NCI-H187 treated with DMSO at 0.1 percent for 48 hours (cell line): ENCODE measurements at places on chromosomes 11 and 22.

DNA sequence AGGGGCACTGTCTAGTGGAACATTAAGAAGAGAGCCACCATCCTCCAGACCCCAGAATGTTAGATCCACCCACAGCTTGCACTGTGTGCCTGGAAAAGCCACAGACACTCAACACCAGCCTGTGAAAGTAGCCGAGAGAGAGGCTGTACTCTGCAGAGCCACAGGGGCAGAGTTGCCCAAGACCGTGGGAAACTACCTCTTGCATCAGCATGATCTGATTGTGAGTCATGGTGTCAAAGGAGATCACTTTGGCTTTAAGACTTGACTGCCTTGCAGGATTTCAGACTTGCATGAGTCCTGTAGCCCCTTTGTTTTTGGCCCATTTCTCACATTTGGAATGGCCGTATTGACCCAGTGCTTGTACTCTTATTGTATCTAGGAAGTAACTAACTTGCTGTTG lies 115.9 kb upstream of the CCDC179 start:
- DNase-seq = no peak

DNA sequence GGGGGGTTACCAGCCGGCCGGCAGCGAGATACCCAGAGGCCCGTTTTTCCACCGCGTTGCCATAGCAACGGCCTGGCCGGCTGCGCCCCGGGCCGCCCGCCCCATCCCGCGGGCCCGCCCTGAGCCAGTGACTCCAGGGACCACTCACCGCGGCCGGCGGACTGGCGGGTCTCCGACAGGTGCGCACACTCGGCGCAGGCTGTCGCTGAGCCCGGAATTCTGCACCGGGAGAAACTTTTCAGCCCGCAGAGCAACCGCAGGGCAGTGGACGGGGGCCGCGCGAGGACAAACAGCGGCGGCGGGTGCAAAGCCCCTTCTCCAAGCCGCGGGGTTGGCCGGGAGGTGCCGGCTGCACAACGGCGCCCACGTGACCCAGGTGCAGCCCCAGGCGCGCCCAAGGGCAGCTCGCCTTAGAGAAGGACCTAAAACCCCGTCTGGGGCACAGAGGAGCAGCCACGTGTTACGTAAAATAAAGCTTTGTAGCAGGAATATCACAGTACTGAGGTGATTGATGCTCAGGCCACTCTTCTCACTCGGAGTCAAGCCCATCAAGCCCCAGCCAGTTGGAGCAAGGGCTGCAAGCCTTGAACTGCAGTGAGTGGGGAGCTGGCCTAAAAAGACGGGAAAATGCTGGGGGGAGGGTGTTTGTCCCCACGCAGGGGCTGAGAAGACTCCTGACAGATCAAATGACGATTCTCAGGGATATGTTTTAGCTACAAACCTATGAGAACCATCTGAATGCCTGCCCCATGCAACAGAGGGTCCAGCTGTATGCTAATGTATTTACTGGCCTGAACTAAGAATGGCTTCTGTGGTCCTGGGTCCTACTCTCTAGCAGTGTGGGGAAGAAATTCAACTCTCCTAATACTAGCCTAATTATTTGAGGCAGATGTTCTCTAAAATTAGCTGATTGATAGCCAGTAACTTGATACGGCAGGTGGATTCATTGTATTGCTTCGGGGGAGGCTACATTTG lies at the start of gene STK33:
TSS of gene STK33 (minus strand) at position 294 of the 975 bp plus-strand sequence. CDS start 119,323 bp downstream, outside the sequence.
- DNase-seq = peak; percentile 17

GRCh38 chr11:121099885-121100284 lies 1.2 kb upstream of the TECTA start:
- DNase-seq = no peak

GRCh38 chr11:135009125-135009524 lies 597.1 kb upstream of the B3GAT1 start:
- DNase-seq = no peak

GRCh38 chr11:31986201-31986889 lies 104.5 kb upstream of the RCN1 start:
- no peak for DNase-seq

DNA sequence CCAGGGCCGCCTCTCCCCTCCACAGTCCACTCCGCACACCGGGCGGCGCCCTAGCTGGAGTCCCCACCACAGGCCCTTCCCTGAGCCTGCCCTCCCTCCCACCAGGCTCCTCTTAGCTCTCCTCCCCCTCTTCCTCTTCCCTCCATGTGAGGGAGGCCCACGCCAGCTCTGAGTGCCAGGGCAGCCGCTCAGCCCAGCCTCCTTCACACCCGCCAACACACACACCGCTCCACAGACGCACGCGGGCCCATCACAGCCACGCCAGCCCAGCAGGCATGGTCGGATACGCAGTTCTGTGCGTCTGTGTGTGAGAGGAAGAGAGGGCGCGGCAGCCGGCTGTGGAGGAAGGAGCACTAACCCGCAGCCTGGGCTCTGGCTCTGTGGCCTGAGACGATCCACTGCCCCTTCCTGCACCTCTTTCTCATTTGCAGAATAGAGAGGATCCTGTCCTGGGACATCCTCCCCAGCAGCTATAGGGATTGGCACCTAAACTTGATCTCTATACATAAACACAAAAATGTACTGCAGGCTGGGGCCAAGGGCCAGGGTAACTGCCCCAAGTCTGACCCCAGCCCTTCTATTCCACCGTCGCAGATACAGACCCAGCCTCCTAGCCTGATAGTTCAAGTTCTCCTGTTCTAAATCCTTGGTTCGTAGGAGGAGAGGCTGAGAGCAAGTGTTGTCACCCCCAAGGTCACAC lies 3.5 kb downstream of the CHRM4 start:
- no peak for DNase-seq

- no peak for DNase-seq
Measured at GRCh38 chr11:85889676-85890579, 34.7 kb downstream of the CCDC83 start.
